Astrocyte of the hippocampus (primary cell): ENCODE measurements at places on chromosomes 13 and 19.
A peak's percentile ranks its signal among the peaks of the same experiment; 100 is the strongest.

DNA sequence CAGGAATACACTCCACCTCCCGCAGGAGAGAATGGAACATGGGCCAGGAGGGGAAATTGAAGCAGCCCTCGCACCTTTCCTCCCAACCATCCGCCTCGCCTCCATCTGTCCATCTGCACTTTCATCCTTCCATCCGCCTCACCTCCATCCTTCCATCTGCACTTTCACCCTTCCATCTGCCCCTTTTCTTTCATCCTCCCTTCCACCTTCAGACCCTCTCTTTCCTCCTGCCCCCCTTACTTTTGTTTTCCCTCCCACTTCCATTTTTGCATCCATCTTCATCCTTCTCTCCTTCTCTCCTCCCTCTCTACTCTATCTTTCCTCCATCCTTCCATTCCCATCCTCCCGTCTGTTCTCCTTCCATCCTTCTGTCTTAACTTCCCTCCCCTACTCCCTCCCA is 92.2 kb upstream of the ZNF536 start:
- no peak for DNase-seq

GRCh38 chr13:51192348-51192747 is 29.9 kb upstream of the FAM124A start:
- DNase-seq = no peak

DNA sequence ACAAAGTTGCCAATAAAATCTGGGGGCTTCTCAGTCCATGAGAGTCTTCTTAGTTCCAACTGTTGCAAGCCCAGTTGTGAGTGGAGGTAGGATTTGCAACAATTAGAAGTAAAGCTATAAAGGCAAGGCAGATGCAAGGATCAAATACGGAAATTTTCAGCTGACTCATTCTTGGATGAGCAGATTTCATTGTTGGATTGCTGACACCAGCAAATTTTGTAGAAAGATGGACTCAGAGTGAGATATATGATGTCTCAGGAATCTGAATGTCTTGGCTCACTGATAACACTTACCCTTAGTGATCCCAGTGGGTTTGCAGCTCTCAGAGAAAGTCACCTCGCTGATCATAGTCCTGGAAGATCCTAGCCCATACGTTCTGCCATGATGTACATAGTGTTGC is 209.0 kb downstream of the GPC6 start:
- DNase-seq = no peak

GRCh38 chr13:51958217-51958547 is 53.1 kb downstream of the ATP7B start:
- no peak for DNase-seq

DNA sequence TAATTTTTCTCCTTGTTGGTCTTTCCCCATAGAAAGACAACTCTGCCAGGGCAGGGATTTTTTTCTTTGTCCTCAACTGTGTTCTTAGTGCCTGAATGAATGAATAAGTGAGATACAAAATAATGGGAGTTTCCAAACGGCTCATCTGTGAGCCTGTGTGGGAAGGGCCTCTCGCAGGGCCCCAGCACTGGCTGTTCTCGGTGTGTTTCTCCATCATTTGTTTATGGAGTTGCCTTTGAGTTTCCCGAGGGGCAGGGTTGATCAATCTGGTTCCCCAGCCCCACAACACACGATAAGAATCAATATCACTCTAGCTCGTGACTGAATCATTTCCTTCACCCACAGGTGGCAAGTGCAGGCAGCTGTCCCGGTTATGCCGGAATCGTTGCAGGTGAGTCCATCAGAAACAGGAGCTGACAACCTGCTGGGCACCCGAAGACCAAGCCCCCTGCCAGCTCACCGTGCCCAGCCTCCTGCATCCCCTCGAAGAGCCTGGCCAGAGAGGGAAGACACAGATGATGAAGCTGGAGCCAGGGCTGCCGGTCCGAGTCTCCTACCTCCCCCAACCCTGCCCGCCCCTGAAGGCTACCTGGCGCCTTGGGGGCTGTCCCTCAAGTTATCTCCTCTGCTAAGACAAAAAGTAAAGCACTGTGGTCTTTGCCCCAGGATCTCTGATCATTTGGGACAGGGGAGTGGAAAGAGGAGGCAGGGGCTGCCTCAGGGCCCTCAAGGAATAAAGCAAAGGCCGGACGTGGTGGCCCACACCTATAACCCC is 14.9 kb downstream of the FXYD5 start:
- DNase-seq = no peak

DNA sequence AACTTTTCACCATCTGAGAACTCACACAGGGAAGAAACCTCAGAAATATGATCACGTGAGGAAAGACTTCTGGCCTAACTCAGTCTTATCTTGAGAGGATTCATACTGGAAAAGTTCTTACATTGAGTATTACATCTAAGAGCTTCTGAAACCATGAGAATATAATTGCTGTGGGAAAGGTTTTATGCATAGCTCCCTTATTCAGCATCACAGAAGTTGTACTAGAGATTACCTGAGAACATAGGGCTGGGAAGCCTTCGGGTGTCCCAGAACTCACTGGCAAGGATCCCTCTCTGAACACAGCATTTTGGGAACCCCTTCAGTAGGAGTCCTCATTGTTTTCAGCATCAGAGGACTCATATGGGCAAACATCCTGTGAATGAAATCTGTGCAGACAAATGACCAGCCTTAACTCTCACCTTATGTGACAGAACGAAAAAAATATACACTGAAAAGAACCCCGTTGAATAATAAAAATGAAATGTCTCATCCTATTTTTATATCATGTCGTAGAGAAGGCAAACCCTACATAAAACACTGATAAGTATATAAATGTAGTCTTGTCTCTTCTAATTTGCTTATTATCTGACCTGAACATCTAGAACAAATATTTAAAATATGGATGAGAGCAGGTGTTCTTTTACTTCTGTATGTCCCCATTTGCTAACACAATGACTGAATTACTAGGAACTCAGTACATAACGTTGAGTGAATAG is 14.2 kb downstream of the ZNF274 start:
- DNase-seq = peak; percentile 21

- no peak for DNase-seq
These were observed 8.2 kb downstream of the RRAS start for GRCh38 chr19:49631610-49632192.

GRCh38 chr13:76725211-76725610 is 161.0 kb downstream of the KCTD12 start:
- DNase-seq = peak; percentile 64

DNA sequence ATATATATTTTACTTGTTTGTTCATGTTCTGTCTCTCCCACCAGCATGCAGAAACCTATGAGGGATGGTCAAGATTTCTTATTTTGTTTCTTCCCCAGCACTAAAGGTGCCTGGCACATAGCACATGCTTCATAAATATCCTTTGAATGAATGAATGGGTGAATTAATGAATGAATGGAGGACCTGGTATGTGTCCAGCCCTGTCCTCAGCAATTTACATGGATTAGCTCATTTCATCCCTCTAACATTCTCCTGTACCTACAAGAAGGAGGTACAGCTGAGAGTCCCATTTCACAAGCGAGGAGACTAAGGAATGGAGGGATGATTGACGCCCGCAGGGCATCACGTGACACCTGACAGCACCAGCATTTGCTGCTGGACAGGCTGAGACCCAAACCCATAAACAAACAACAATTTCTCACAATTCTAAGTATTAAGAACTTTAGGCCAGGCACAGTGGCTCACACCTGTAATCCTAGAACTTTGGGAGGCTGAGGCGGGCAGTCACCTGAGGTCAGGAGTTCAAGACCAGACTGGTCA is 6.8 kb upstream of the BCAT2 start:
- DNase-seq = no peak

GRCh38 chr13:53901593-53901992 is 873.0 kb downstream of the OLFM4 start:
- no peak for DNase-seq

- no peak for DNase-seq
These were observed 10.2 kb upstream of the CARM1 start for GRCh38 chr19:10861103-10861651.

DNA sequence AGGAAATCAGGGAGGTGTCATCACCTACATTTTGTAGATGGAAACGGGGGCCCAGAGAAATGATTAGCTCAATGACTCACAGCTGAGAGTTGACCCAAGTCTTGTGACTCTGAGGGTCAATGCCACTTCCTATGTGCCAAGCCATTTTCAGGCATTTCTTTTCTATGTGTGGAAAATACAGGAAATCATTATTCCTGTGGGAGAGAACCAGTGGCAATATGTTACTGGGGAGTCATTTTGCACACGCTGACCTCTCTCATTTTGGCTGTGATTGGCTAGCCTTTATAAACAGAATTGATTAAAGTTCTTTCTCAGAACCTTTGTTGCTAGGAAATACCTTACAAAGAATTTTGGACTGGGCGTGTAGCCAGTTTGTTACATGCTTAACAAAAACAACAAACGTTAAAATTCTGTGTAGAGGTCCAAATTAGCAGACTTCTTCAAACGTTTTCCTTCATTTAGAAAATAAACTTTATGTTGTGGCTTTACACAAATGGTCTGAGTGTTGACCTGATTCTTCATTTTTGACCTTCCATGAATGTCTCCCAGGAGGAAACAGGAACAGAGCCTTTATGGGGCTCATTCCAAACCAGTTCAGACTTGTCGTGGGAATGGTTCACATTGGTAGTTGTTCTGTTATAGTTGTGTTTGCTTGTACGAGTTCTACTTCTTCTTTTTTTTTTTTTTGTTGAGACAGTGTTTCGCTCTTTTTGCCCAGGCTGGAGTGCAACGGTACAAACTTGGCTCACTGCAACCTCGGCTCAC is 11.4 kb downstream of the PCCA start:
- peak; percentile 91 for DNase-seq

- peak; percentile 74 for DNase-seq
These were observed 174.6 kb downstream of the COL4A1 start for GRCh38 chr13:110132225-110132982.

DNA sequence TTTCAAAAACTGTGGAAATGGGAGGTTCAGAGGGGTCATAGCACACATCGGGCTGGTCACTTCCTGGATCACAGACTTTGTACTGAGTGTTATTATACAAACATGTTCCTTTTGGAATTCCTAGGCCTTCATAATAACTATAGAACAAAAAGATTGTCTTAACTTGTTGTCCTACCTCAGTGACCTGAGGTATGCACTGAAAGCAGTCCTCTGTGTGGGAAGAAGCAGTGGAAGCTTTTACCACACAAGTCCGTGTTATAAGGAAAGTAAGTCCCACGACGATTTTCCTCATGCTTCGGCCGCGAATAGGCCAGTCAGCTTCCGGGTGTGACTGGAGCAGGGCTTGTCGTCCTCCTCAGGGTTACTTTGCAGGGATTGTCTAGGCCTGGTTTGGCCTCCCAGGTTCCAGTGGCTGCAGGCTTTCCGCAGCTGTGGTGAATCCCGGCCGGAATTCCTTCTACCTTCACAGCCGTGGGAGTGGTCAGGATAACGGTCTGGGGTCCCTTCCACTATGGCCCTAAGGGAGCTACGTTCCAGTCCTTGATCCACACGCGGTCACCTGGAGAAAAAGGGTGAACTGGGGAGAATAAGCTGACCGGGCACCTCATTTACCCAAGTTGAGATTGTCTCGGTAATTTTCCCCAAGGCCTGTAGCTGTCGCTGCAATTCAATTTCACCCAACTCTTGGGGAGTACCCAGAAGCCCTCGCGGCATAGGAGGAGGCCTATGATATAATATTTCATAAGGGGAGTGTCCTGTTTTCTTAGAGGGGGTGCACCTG is 16.0 kb downstream of the NAPSA start:
- no peak for DNase-seq

DNA sequence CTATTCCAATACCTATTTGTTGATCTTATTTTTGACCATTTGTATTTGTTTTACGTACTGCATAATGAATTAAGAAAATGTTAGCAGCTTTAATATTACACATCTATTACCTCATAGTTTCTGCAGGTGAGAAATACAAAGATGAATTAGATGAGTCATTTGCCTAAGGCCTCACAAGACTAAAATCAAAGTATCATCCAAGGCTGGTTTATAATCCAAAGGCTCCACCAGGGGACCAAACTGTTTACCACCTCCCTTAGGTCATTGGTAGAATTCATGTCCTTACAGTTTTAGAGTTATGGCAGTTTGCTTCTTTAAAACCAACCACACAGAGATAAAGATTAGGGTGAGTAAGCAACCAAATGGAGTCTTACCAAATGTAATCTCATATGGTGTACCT is 848.1 kb downstream of the SLITRK6 start:
- no peak for DNase-seq

DNA sequence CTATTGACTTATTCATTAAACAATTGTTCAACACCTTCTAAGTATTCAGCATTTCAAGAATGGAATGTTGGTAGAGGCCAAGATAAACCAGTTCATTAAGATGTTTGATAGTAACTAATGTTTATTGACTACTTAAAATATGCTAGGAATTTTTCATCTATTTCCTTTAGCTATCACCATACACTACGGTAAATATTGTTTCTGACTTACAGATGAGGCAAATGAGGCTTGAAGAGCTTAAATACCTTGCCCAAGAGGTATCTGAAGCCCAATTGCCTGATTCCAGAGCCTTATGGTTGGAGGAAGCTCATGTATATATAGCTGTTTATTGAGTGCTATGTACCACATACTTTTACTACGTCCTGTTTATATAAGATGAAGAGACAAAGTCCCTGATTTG is 286.2 kb downstream of the NDFIP2 start:
- peak; percentile 48 for DNase-seq

GRCh38 chr19:34471906-34472700 is 9.5 kb upstream of the WTIP start:
- no peak for DNase-seq

DNA sequence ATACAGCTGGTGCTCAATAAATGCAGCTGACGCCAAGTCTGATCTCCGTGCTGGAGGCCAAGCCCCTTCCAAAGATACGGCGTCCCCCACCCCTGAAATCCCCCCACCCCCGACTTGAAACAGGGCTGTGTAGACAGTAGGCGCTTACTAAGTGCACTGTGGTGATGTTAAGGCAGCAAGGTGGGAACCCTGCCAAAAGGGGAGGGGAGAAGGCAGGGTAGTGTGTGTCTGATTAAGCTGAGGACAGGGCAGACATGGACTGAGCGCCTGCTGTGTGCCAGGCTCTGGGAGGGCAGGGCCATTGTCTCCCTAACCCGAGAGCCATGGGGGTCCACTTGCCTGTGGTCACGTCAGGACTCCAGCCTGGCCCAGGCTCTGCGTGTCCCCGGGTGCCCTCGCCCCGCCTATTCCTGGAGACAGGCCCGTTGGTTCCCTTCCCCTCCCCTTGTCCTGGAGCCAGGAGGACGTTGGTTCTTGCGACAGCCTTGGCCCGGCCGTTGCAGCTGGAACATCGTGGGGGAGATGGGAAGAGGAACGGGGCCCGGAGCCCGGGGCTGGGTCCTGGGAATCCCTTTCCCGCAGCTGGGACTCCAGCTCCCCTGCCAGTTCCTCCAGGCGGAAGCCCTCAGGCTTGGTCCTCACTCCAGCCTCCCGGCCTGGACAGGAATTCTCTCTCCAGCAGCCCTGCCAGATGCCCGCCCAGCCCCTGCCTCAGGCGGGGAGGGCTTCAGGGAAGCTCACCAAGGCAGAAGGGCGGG is 1.7 kb upstream of the ELANE start:
- DNase-seq = peak; percentile 87

DNA sequence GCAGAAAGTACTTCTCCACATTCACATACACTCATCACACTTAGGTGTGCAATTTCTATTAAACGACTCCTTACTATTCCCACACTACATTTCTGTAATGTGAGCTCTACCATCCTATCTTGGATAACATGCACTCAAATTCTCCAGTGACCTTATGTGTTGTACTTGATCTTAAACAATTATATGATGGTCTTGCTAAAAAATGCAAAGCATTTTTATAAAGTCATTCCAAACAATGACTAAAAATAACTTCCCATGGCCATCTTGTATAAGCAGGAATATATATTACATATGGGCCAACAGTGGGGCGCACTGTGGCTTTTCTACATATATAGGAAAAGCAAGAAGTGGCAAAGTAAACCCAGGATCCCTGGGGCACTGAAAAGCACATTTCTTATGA is 155.5 kb downstream of the FLT1 start:
- DNase-seq = no peak

GRCh38 chr13:111228262-111229144 is 91.9 kb upstream of the TEX29 start:
- peak; percentile 88 for DNase-seq
